ENCODE measurements at places on chromosomes 12 and 14.
A peak's percentile ranks its signal among the peaks of the same experiment; 100 is the strongest.

DNA sequence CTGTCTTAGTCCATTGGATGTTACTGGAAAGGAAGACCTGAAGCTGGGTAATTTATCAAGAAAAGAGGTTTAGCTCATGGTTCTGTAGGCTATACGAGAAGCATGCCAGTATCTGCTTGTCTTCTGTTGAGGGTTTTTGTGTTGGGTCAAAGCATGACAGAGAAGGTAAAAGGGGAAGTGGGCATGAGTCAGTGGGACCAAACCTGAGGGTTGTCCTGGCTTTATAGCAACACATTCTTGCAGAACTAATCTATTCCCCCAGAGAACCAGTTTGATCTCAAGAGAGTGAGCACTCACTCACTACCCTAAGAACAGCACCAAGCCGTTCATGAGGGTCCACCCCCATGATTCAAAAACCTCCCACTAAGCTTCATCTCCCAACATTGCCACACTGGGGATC, 19.0 kb upstream of the KRAS start:
- DNase-seq = no peak

GRCh38 chr14:68178282-68178681, 358.7 kb downstream of the RAD51B start:
- no peak for DNase-seq

GRCh38 chr12:107364875-107365518, 271.6 kb upstream of the CRY1 start:
- no peak for DNase-seq

GRCh38 chr12:124493809-124494750, 73.3 kb downstream of the NCOR2 start:
- no peak for DNase-seq

- no peak for DNase-seq
These were observed 2.2 kb downstream of the PLEKHG6 start for GRCh38 chr12:6312529-6313325.

DNA sequence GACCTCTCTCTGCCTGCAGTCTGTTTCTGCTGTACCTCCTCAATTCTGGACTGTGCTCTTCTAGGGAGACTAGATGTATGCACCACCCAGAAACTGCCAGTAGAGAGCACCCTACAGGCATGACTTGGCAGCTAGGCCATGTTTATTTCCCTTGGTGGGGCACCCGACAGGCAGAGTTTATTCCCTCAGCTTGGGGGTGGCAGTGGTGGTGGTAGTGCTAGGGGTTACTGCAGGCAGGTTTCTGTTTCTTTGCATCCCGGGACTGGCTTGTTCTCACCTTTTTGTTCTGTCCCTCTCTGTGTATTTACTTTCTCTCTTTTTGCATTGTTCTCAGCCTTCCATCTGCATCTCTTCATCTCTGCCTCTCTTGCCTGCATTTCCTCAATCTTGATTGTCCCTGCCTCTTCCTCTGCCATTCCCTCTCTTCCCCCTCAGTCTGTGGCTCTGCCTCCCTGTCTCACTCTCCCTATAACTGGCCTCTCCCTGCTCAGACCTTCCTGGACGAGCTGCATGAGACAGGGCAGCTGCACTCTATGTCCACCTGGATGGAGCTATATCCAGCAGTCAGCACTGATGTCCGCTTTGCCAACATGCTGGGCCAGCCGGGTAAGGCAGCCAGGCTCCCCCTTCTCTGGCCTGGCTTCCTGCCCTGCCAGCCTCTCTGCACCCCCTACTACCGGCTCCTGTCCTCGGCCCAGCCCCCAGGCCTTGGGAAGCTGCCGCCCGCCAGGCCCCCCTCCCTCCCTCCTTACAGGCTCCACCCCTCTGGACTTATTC, 13.8 kb downstream of the PRPF40B start:
- peak; percentile 74 for DNase-seq

GRCh38 chr12:80776706-80777105, 60.0 kb downstream of the MYF5 start:
- DNase-seq = no peak

DNA sequence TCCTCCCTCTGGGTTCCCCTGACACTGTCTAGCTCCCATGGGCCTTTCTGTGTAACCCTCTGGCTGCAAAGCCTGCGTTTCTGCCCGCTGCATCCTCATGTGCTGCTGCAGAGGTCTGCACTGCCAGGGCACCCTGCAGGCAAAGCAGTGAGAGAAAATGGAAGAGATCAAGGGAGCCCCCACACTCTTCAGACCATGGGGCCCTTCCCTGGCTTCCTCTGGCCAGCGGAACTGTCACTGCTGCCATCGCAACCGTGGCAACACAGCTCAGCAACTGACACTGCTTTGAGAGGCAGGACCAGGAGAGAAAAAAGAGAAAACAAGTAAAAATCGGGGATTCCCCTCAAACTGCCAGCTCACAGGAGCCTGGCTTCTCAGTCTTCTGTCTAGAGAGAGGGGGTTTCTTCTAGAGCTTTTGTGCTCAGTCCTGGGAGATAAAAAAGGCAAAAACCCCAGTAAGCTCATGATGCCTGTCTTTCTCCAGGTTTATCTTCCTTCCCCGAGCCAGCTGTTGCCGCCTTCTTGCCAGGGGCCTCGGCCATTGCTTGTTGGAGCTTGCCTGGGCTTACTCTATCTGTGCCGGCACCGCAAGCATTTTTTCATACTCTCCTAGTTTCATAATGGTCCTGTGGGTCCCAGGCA, 38.9 kb downstream of the C14orf132 start:
- no peak for DNase-seq
